ENCODE measurements at places on chromosomes 5 and 9.

DNA sequence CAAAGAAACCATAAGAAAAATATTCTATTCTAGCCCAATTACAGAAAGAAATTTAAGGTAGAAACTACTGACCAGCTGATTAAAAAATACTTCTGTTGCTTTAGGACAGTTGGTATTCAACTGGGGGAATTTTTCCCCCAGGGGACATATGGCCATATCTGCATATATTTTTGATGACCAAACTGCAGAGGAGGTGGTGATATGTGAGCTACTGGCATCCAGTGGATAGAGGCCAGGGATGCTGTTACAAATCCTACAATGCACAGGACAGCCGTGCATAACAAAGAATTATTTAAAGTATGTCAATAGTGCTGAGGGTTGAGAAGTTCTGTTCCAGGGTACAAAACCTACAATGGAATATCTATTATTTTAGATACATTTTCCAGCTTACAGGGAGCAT is 24.0 kb downstream of the ZFR start:
- DNase-seq: no peak

DNA sequence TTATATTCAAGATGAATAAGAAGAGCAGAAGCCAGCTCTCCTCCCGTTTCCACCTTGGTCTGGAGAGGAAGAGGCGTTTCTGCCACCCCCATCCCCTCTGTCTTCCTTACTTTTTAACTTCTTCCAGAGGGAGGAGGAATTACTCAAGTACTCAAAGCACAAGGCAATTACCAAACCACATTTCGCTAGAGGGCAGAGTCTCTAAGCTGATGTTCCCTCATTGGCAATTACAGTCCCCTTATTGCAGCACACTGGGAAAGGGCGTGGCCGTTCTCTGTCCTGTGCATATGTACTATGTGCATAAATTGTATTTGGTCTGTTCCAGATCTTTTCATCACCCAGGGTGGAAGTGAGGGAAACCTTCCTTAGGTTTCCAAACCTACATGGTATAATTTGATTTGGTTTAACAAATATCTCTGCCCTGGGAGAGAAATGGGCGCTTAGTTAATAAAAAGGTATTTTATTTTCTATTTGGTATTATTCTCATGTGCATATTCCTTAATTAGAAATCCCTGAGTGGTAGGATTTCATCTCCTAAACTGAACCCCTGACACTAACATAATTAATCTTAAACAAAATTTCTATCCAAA is 29.8 kb upstream of the ALDOB start:
- no peak for DNase-seq

- DNase-seq: no peak
Observed at GRCh38 chr9:132546148-132547051, 36.0 kb upstream of the BARHL1 start.

DNA sequence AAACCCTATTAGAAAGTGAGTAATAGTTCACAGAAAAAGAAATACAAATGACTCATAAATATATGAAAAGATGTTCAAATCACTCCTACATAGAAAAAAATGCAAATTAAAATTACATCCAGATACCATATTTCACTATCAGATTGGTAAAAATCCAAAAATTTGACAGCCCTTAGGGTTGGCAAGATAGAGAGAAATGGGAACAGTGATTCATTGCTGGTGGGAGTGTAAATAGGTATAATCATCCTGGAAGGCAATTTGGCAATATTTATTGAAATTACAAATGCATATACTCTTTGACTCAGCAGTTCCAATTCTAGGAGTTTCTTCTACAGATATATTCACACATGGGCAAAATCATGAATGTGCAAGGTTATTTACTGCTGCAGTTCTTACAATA is 273.5 kb downstream of the NR2F1-AS1 start:
- DNase-seq: no peak

- DNase-seq: no peak
Observed at GRCh38 chr5:111901296-111901695, 144.3 kb upstream of the NREP start.

DNA sequence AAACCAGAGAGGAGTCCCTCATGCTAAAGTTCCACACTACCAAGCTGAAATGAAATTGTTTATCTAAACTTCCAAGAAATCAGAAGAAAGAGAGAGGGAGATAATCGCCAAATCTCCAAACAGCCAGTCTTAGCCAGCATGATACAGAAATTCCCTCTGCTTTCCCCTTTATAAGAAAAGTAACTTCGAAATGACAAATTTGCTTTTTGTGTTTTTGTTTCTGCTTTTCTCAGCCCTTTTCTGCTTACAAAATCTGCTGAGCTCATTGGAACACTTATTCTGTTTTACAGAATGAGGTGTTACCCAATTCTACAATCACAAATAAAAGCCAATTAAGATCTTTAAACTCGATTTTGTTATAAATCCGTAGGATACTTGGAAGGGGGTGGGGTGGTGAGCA is 72.9 kb downstream of the SFXN1 start:
- DNase-seq: no peak

GRCh38 chr9:34322899-34323591 is 6.0 kb downstream of the KIF24 start:
- DNase-seq: no peak

DNA sequence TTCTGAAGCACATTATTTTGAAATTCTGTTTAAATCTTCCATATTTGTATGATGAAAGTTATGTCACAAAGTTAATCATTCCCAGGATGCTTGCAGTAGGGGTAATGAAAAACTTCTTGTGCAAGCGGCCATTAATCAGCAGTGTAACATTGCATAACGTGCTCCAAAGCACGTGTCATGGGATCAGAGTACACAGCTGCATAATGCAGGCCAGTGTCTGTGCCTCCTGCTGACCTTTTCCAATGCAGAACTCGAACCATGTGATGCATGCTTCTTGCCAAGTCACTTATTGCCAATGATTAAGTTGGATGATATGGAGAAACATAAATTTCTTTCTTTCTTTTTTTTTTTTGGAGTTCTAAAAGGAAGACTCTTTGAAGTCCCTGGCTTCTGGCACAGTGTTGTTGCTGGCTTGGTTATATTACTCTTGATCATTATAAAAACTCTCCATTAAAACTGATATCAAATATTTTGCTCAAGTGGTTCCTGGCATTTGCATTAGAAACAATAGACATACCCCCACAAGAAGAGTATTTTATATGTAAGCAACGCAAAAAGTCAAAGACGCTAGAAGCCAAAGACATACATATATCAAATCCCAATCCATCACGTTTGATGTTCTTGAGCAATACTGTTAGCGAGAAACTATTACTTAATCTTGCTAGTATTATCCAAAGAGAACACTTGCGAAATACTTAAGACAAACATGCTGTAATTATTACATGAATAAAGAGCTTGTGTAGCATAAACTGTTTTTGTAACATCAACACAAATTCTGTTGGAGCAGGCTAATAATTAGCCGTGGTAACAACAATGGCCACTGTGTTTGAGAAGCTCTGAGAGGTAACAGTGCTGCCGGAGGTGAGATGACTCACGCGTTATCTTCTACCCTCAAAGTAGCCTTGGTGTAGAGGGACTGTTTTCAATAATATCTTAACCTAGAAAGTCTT is 164.2 kb downstream of the AUH start:
- no peak for DNase-seq

DNA sequence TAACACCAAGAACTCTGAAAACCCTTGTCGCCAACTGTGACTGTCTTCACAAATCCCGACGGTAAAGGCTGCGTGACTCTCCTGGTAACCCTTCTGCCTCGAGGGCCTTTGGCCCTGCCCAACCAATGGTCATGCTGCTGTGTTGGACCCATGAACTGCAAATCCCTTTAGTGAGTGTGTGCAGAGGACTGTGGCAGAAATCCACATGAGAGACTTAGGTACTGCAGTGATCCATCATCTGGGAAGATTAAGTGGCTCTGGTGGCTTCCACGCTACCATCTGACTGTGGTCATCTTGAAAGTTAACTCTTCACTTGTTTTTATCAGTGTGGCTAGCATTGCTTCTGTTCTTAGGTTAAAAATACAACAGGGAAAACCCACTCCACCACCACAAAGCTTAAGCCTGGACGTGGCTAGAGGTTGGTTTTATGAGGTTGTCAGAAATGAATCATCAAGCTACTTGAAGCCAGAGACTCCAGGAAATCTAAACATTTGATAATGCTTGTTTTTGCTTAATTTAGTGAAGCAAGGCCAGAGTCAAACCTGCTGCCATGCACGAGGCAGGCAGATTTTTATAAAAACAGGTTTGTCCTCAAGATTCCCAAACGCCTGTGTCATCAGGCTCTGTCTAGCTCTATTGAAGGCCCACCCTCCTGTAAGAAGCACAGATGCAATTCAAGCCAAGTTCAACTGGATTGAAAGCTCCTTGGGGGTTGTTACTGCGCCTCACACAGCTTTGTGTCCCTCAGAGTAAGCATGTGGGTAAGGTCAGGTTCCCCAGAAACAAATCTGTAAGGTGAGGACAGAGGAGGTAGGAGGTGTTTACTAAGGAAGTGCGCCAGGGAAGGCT is 52.7 kb upstream of the ERCC6L2 start:
- DNase-seq: peak; percentile 10

- peak; percentile 18 for DNase-seq
Observed at GRCh38 chr9:113155911-113156588, 5.2 kb downstream of the SLC31A2 start.

DNA sequence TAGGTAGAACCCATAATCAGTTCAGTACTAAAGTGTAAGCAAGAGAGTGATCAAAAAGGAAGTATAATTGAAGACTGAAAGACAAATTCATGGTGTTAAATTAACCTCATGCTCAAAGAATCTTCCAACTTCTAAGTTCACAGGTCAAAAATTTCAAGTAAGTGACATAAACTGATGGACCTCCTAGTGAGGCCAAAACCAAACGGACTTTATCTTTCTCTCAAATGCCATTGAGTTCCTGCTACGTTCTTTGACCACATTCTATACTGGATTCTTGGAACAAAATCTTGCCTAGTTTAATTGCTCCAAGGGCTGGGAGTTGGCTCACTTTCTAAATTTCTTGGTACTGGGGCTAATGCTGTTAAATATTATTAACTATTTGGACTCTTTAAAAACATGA is 794.9 kb downstream of the TLE4 start:
- no peak for DNase-seq
